Eye (tissue), 1 donor: ENCODE measurements at places on chromosomes 5 and 9.

DNA sequence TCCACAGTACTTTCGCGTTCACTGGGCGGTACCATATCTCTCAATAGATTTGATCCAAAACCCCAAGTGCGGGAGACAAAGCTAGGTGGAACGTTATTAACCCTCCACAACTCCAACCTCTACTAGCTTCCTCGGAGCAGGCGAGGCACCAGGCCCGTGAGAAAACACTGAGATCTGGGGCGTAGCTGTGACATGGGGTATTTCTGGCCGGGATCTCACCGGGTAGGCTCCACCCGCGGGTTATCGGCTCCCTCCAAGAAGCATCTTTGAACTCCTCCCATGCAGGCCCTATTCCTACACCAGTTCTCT, 350 bp upstream of the SLC25A46 start:
- DNase-seq, result no peak

- DNase-seq, result no peak
These were observed 26.8 kb downstream of the MRRF start for GRCh38 chr9:122291458-122291857.

- no peak for DNase-seq
These were observed 981.1 kb downstream of the DTWD2 start for GRCh38 chr5:118007262-118007661.

GRCh38 chr5:76542241-76542640, 81.0 kb downstream of the F2RL2 start:
- no peak for DNase-seq

DNA sequence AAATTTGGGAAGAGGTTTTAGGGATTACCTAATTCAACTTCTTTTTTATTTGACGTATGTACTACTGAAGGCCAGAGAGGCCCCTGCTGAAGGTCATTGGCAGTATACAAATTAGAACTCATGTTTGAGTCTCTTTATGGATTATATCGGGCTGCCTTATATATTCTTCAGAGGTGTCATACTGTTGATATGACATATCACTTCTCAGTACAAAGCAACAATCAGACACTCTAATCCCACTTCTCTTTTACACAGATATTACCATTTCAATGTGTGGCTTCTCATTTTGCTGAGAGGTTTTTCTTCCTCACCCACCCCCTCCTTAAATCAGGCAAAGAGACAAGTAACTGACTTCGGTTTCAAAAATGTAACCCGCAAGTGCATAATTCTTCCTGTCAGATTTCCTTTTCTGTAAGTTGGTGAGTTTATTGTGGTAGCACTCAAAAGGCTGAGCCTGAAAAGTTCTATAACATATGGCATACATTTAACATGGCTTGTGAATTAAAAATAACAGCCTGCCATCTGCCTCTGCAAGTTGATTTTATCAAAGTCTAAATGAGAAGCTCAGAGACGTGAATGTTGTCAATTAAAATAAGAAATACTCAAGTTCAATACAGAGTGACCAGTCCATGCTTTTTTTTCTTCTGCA, 163.6 kb upstream of the RORB start:
- no peak for DNase-seq

DNA sequence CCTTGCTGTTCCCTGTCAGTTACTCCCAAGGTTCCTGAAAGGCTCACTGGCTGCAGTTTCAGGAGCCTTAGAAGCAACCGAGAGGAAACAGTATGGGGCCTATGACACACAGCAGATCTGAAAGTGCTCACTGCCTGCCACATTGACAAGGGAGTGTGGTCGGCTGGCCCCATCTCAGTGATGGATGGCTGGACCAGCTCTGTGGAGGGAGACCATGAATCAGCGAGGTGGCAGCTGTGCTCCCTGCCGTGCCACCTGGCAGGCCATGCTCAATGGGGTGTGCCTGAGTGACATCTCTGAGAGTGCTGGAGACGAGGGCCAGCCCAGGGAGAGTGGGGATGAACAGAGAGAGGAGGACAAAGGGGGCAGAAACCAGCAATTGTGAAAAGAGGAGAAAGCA, 49.1 kb downstream of the DOCK2 start:
- peak; percentile 43 for DNase-seq

GRCh38 chr9:71602652-71603051, 165.7 kb downstream of the CEMIP2 start:
- DNase-seq, result no peak

GRCh38 chr5:79002374-79002773, 17.3 kb upstream of the ARSB start:
- DNase-seq, result no peak

GRCh38 chr5:68711293-68712200, 382.3 kb upstream of the SLC30A5 start:
- DNase-seq, result no peak

DNA sequence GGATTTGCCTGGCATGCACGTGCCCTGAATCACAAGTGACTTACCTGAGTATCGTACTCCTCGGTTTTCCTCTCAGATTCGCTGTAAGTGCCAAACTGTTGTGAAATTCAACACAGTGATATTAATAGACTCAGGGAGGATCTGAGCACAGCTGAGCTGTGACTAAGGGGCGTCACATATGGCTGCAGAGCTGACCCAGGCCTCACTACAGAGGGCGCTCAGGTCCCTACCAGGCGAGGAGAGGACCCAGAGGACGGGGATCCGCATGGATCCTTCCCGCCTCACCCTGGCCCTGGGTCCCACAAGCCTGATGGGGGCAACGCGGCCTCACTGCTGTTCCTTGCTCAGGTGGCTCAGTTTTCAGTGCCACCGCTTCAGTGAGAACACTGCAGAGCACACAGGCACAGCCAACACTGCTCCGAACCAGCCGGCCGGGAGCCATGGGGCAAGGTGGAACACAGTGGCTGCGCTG, 20.1 kb downstream of the CLPTM1L start:
- no peak for DNase-seq

DNA sequence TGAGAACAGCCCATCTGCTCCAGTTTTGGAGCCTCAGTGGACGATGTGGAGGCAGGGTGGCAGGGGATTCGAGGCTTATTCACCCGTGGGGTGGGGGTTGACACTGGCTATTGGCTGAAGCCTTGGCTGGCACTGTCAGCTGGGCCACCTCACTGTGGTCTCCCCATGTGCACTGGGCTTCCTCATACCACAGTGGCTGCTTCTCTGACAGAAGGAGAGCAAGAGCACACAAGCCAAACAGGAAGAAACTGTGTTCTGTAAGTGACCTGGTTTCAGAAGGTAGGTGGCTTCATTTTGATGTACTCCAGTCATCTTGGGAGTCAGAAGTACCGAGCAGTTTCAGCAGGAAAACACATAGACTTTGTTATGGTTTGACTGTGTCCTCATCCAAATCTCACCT, 24.7 kb upstream of the CTNND2 start:
- no peak for DNase-seq

GRCh38 chr5:31936683-31937082, 237.4 kb downstream of the GOLPH3 start:
- DNase-seq, result peak; percentile 61

DNA sequence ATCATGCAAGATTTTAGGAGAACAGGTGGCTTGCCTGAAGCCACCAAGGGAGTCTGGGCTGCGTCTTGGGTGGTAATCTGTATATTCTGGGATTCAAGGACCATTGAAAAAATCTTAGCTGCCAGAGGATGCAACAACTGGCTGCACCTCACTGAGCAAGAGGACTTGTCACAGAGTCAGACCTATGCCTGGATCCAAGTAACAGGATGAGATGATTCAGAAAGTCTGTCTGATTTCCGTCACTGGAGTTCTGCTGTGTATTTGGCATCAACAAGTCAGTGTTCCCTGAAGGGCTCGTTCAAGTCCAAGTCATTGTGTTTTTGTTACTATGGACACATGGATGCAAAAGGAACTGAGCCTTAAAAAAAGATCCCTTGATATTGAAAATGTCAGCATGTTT, 37.8 kb upstream of the CARTPT start:
- no peak for DNase-seq

- DNase-seq, result no peak
These were observed 84.3 kb upstream of the SMC2 start for GRCh38 chr9:104009826-104010225.
